ENCODE measurements at places on chromosomes 6 and 20. TPM values are rescaled to one million over a fixed set of nuclear protein-coding genes. Genes with fewer than 3 reads are reported as not detected.

The LZTS3 gene
- 5.2 TPM for total RNA-seq

The FGD2 gene
- total RNA-seq, result not detected

The PLTP gene
- total RNA-seq, result 18.5 TPM

The TLDC2 gene
- total RNA-seq, result not detected

The TREM1 gene
- not detected for total RNA-seq

The DPPA5 gene
- not detected for total RNA-seq

The NKX2-4 gene
- total RNA-seq, result 1.8 TPM
